Fibroblast of the conjunctiva (primary cell): ENCODE measurements at places on chromosomes 5 and 9.

- DNase-seq = no peak
Measured at GRCh38 chr5:111704452-111705085, 52.4 kb downstream of the NREP start.

DNA sequence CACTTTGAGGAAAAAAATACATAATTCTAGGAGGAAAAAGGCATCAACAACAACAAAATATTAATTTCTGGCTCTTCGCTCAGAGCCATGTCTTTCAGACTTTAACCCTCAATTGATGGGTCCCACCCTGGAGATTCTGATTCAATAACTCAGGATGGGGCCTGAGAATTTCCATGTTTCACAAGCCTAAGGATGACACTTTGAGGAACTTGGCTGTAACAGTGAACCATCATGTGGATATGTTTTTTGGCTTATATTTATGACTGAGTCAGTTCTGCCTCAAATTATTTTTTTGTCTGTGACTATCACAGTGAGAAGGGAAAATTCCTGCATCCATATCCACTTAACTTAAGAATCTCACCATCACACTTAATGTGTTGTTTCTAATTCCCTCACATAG, 504.6 kb downstream of the RASEF start:
- DNase-seq = no peak

DNA sequence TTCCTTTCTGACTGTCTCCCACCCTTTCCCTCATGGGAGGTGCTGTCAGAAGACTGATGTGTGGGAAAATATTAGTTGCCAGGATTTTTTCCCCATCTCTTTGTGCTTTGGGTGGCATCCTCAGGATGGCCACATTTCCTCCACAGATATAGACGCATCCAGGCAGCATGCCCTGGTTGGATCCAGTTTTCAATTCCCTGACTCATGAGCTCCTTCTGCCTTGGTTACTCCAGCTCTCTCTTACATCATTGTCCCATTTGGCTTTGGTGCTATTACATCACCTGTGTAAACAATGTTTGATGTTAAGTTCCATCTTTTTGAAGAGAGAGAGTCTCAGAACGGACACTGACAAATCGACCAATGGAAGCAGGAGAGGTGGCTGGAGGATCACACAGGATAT, 302.5 kb downstream of the CDH18 start:
- DNase-seq = no peak

DNA sequence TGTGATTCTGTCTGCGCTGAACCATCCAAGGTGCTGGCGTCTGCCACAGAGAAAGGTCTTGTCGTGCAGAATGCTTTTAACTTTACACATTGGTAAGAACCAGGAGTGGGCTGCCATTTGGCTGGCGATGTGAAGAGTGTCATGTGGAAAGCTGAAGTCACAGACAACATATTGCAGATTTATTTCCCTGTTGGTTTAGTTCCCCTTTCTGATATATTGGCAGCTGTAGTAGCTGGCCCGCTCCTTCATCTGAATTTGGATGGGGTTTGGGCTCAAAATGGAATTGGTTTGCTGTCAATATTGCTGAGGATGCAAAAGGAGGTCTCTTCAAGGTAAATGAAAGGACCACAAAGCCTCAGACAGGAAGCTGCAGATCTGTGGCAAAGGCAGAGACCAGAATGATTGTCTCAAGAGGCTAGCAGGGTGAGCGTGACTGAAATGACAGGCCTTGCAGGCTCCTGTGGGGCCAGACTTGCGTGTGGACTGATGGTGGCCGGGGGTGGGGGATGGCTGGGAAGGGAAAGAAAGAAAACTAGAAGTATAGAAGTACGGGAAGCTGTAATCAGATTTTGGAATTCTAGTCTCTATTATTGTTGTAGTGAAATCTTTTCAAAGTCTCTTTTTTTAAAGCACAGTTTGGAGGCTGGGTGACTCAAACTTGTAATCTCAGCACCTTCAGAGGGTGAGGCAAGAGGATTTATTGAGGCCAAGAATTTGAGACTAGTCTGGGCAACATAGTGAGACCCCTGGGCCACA, 25.1 kb upstream of the CD180 start:
- no peak for DNase-seq

DNA sequence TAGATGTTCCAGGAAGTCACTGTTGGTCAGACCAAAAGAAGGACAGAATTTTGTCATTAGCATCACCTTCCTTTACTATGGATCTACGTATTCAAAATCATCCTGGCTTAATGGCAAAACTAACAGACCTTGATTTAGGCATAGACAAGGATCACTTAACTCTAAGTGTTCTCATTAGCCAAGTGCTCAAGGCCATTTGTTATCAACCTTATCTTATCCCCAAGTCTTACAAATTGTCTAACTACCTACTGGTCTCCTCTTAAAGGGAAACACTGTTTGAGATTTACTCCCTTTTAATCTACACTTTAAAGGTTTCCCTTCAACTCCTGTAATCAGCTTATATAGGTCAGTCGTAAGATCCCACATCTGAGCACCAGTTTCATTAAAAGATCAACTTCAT, 1197.5 kb upstream of the C9orf72 start:
- no peak for DNase-seq

DNA sequence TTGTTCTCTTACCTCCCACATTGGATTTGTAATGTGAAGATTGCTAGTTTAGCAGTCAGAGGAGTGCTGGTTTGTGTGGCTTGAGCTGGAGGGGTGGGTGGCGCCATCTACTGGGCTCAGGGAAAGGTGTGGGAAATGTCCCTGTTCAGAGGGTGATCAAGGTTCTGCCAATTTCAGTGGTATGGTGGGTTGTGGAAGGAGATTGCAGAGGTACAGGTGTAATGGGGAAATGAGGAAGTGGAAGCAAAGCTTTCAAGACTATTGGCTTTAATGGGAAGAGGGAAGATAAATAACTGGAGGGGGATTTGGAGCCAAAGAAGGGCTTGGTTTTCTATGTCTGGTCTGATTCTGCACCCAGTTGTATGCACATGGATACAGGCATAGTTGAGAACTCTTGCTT, 76.4 kb downstream of the OSMR start:
- peak; percentile 40 for DNase-seq

DNA sequence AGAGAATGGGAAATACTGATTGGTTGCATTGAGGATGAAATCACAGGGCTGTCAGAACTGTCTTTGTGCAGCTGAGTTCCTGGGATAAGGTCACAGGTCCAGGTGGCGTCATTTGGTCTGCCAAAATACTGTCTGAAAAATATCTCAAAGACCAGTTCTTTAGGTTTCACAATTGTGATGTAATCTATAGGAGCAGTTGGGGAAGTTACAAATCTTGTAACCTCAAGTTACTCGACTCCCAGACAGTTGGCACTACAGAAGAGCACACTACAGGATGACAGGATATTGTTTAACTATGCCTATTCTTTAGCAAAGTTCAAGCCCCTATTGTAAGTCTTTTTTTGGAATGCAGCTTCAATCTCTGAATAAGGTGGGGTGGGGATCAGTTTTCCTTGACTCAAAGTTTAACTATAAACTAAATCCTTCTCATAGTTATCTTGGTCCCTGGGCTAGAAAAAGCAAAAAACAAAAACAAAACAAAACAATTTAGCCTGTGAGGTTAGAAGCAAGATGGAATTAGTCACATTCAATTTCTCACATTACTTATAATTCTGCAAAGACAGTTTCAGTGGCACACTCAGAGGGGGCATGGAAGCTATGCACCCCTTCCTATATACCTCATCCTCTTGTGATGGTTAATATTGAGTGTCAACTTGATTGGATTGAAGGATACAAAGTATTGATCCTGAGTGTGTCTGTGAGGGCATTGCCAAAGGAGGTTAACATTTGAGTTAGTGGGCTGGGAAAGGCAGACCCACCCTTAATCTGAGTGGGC, 276.0 kb downstream of the AUH start:
- DNase-seq = no peak

GRCh38 chr5:33877449-33877848, 14.3 kb downstream of the ADAMTS12 start:
- DNase-seq = no peak
